ENCODE measurements at places on chromosomes 7 and 10.

- DNase-seq = no peak
Measured at GRCh38 chr10:34956756-34957155, 133.4 kb downstream of the CUL2 start.

DNA sequence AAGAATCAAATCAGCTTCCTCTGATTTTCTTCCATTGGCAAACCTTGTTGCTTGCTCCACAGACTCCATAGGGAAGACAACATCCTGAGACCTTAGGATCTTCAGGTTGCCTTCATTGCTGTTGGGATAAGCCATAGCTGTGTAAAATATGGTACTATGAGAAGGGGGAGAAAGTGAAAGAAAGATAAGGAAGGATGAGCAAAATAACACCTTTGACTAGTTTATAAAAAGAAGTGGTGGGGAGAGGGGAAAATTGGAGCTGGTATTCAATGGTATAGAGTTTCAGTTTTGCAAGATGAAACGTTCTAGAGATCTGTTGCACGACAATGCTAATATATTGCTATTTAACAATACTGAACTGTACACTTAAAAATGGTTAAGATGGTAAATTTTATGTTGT lies 180.4 kb upstream of the PHYHIPL start:
- DNase-seq = no peak

GRCh38 chr7:76185187-76185896 lies 16.4 kb upstream of the SRRM3 start:
- DNase-seq = no peak

- DNase-seq = no peak
Measured at GRCh38 chr7:157525491-157525915, 188.7 kb downstream of the DNAJB6 start.

DNA sequence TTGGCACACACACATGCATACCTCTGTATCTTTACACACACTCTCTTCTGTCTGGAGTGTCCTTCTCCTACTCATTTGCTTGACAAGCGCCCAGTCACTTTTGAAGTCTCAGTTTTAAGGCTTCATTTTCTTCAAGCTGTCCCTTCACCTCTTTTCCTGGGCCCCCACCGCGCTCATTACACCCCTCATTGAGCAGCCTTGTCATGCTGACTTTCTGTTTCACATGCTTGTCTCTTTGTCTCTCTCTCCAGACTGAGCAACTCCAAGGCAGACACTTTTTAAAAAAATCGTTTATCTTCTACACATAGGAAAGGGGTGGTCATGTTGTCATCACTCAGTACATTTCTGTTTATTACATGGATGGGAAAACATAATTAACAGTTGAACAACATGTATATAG lies 225.2 kb upstream of the FZD1 start:
- no peak for DNase-seq

- no peak for DNase-seq
Measured at GRCh38 chr7:159158125-159158887, 13.6 kb upstream of the VIPR2 start.

GRCh38 chr7:6628045-6628444 lies 9.1 kb upstream of the ZNF316 start:
- no peak for DNase-seq

DNA sequence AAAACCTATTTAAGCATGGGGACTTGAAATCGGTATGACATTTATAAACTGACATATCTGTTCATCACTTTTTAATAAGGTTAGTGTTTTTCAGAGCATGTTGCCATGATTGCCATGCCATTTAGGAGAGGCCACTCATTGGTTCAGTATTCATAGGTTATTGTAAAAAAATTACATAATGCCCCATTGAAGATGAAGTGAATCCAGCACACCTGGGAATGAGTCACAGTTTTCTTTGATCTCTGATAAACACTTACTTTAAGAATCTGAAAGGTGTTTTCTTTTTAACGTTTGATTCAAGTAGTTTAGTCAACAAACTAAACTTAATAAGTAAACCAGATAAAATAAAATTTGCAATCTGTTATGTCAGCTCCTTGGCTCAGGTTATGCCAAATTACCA lies 278.3 kb downstream of the ARL4A start:
- DNase-seq = no peak

GRCh38 chr7:114985116-114985715 lies 63.3 kb downstream of the MDFIC start:
- no peak for DNase-seq

GRCh38 chr7:26992670-26993069 lies 103.1 kb downstream of the HOXA1 start:
- no peak for DNase-seq

DNA sequence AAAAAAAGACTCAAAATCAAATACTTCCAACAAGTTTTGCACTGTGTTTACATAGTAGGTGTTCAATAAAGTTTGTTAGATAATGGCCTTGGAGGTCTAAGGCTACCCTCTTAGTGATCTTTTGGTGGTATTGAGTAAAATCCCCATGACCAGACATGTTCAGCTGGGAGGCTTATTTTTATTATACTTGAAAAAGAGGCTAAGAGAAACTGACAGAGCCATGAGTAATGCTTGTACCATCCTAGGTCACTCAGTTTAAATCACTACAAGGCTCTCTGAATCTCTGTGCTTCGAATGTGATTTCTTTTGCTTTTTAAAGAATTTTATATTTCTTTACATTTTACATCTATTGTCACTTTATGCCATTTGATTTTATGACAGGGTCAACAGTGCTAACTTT lies 90.5 kb downstream of the TWIST1 start:
- no peak for DNase-seq

GRCh38 chr10:30373596-30374327 lies 24.7 kb upstream of the MTPAP start:
- no peak for DNase-seq

- DNase-seq = no peak
Measured at GRCh38 chr7:49714182-49714581, 59.3 kb upstream of the VWC2 start.

- DNase-seq = no peak
Measured at GRCh38 chr10:10431422-10432066, 586.1 kb upstream of the CELF2 start.

DNA sequence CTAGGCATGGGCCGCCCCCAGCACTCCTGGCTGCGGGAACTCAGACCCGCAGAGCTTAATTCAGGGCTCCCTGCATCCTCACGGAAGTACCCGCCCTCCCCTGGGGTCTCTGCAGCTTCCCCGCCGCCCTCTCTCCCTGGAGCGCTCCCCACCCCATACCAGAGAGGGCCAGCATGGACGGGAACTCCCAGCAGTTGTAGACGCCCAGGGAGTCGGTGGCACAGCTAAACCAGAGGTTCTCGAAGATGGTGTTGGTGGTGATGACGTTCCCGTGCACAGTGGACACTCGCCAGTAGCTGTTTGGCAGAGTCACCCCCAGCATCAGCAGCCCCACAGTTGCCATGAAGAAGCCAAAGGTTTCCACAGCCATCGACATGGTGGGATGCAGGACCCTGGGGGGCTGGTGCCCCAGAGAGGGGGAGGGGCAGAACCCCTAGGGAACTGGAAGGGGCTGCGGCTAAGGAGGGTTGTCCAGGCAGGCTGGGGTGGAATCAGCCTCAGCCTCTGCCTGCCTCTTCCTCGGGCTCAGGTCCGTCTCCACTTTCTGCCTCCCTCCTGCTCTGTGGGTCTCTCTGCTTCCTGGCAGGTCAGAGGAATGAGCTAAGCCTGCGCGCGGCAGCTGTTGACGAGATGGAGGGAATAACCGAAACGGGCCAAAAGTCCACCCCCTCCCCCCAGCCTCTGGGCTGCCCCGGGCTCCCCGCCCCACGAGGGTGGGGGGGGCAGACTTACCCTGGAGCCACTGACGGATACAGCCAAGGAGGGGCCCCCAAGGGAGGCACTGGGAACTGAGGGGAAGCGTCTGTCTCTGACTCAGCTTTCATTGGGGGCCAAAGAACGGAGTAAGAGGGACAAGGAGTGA lies at the start of gene CLDN15:
TSS of gene CLDN15 (minus strand) at position 597 of the 862 bp plus-strand sequence. CDS start at position 376, 221 bp downstream.
- no peak for DNase-seq

GRCh38 chr10:34444223-34445183 lies 370.6 kb downstream of the PARD3 start:
- no peak for DNase-seq

DNA sequence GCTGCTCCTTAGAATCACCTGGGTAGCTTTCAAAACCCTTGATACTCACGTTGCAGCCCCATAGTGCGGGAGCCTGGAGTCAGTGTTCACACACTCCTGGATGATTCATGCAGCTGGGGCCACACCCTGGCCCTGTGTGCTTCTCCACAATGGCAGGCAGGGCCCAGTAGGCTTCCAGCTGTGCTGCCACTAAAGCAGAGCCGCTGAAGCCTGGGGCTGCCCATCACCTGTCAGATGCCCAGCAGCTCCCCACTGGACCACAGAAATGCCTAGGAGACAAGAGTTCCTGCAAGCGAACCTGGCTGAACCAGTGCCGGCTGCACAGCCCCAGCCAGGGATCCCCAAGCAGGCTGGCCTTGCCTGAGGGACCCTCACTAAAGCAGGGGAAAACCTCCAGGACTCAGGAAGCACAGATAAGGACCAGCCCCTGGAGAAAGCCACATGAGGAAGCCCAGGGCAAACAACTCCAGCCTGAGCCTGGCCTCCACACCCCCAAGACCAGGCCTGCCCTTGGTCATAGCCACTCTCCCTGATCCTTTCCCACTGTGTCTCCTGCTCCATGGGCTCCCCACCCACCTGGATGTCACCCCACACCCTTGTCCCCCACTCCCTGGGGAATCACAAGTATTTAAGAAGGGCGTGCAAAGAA lies 111.9 kb downstream of the GRID1 start:
- peak; percentile 47 for DNase-seq

DNA sequence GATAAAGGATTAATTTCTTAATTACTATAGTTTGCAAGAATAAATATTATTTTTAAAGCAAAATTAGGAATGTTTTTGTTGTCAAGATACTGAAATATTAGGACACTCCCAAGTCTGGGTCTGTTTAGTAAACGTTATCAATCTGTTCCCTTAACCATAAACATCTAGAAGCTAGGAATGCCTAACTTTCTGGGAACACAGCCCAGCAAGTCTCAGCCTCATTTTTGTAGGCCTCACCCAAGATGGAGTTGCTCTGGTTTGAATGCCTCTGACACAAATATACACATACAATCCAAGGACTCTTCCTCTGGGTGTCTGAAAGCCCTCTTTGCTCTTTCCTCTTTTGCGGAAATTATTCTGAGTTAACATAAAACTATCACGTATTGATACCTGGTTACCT lies 487.4 kb upstream of the CELF2 start:
- no peak for DNase-seq

- DNase-seq = no peak
Measured at GRCh38 chr7:50142425-50143017, 49.5 kb upstream of the ZPBP start.

GRCh38 chr10:43427166-43427825 lies 9.6 kb upstream of the ZNF487 start:
- no peak for DNase-seq

DNA sequence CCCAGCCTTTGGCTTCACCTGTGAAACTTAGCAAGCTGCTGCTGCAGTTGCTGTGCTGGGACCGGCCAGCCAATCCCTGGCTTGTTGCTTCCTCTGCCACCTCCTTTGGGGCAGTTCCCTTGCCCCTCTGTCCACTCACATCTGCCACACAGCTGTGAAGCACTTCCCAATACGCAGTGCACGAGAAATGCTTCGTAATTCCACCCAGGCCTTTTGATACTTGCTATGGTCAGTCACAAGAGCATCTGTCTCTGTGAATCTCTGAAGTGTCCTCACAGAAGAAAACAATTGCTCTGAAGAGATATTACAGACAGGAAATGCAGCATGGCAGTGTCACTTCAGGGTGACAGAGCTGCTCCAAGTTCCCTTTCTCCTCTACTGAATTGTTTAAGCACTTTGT lies 208.5 kb downstream of the PTEN start:
- DNase-seq = no peak

GRCh38 chr7:147896121-147896520 lies 694.4 kb upstream of the C7orf33 start:
- no peak for DNase-seq

DNA sequence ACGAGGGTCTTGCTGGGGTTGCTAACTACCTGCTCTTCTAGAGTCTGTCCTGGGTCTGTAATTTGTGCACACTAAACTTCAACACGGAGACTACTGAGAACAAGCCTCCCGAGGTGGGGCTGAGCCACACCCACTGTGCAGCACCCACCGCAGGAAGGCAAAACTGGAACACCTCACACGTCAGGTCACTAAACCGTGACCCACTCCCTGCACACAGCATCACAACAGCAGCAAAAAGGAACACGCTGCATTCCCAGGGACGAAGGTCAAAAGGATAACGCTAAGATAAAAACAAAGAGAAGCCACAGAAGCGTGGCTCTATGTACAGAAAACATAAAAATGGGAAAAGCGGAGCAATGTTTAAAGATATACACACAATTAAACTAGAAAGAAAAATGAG lies 170.1 kb downstream of the MAD1L1 start:
- DNase-seq = no peak

DNA sequence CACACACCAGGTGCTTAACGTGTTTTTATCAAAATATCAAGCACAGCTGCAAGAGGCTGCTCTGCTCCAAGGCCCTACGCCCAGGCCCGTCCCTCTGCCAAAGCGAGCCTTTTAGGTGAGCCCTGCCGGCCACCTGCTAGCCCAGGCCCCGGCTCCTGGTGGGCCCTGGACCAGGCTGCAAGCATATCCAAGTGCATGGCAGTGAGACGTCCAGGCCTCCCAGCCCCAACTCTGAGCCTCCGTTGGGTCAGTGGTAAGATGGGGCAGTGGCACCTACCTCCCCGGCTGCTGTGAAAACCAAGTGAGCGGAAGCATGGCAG lies 136.2 kb downstream of the LHPP start:
- DNase-seq = no peak

GRCh38 chr7:50449881-50450589 lies at the start of gene FIGNL1:
FIGNL1 (minus strand) TSS chr7:50450350; CDS start chr7:50447287, 3,063 bp downstream.
- DNase-seq = peak; percentile 58

- DNase-seq = no peak
Measured at GRCh38 chr7:121030308-121030707, 41.8 kb downstream of the CPED1 start.

GRCh38 chr10:4902571-4903011 lies 60.6 kb upstream of the AKR1C1 start:
- DNase-seq = no peak

GRCh38 chr10:103512166-103512565 lies 18.7 kb downstream of the NEURL1 start:
- no peak for DNase-seq

DNA sequence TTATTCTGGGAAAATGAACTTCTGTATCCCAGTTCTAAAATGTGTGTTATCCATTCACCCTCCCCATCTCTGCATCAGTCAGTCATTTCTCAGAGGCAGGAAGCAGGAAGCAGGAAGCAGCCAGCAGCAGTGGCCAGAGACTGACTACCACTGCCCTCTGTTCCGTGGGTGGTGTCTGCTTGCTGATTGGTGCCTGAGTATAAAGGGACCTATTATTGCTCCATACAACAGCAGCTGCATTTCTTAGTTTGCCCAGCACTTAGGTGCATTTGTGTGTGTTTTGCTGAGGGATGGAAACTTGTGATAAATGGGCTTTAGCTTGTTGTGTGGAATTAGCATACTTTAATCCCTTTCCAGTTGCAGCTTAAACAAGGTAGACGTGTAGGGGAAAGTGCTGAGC lies 582.2 kb downstream of the SORCS1 start:
- DNase-seq = no peak

Data from 8988T (cell line).